HuH-7.5 (cell line): ENCODE measurements at places on chromosomes 2 and 18.

- no peak for DNase-seq
Measured at GRCh38 chr2:28055325-28055970, 164.9 kb downstream of the BABAM2 start.

DNA sequence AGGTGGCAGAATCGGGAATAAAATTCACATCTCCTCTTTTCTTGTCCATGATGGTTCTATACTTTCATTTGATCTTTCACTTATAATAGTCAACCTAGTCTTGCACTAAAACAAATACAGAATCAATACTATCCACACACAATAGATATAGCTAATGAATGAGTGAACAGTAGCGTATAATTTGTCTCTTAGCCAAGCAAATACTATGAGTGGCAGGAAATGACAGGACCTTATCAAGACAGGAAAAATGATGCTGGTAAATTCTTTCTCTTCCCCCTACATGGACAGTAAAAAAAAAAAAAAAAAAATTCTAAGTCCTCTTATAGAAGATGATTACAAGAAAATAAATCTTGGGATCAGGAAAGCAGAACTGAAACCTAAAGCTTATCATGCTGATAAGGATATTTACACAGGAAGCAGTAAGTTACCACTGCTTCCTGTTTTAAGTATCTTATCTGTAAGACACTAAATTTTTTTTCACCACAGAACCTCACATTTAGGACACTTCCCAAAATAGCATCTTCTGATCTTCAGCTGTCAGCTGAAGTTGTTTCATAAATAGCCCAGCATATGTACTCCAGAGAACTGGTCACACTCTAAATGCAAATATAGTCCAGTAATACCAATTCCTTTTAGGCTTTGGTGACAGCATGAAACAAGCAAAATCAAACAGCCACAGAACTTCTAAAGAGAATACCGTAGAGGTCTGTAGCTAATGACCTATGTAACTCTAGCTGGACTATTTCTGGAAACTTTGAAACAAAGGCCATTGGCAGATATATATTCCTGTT lies 27.0 kb downstream of the IRS1 start:
- DNase-seq: no peak

- no peak for DNase-seq
Measured at GRCh38 chr2:204917089-204917701, 371.9 kb downstream of the PARD3B start.

GRCh38 chr2:195392446-195393336 lies 264.3 kb upstream of the SLC39A10 start:
- no peak for DNase-seq

DNA sequence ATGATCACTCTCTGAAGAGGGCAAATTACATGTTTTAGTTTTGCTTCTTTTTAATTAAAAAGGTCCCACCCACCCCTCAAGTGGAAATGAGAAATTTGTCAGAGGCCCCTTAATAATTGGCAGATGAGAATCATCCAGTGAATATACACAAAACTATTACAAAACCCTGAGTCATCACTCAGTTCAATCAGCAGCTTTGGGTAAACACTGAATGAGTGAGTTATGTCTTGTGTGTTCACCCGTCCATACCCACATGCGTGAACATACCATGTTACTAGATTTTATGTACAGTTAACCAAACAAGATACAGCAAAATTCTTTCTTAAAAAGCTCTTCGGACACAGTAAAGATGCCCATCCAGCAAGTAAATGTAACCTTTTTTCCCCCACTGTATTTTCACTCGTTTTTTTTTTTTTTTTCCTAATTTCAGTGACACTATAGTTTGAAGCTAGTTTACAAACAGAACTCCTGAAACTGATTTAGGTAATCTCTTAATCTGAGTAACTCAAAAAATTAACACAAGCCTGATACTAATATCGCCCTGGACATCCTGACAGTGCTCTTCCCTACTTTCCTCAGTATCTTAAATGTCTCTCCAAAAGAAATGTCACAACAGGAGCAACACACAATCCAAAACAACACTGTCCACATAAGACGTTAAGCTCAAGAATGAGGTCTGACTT lies 1.4 kb downstream of the PSME4 start:
- peak; percentile 65 for DNase-seq

- DNase-seq: no peak
Measured at GRCh38 chr2:84879584-84880394, 1.1 kb downstream of the TRABD2A start.

DNA sequence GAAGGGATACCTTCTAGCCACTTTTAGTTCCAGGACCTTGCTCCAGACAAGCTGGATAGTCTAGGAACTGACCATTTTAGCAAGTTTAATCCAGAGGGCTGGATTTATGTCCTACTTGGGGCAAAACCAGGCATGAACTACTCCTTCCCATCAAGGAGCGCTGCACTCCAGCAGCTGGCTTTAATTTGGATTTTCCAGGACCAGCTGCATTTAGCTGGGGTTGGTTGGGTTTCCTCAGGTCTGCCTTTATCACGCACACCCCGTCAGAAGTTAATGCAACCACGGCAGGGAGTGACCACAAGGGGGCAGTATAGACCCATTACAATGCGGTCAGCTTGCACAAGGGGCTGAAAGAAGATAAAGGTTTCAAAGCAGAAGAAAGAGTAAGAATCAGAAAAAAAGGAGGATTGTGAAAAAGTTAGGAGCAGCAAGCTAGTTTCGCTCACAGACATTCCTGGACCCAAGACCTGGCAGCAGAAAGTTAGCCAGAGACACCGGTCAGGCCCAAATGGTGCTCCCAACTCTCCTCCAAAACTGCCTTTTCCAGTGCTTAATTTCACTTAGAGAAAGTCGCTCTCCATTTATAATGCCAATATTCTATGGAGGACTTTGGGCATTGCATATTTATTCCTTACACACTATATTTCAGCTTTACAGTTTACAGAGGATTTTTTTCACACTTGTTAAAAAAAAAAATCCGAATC lies 40.1 kb downstream of the SLC4A1AP start:
- peak; percentile 59 for DNase-seq

GRCh38 chr18:74436158-74436769 lies 20.8 kb downstream of the DIPK1C start:
- DNase-seq: no peak

GRCh38 chr18:22408059-22408458 lies 9.7 kb downstream of the CTAGE1 start:
- DNase-seq: no peak

DNA sequence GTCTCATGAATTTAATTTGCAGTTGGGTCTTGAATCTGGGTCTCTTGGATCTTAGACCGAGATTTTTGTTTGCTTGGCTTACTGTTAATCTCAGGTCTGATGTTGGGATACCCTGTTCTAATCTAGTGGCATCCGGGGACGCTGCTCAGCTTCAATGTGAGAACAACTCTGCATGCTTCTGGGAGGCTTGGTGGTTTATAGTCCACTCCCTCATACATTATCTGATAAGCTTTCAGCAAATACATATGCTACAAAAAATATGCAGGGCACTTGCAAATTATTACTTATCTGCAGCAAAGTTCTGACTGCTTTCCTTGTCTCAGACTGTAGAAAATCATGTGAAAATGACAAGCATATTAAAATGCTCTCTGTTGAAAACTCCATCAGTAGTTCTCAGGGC lies 39.4 kb downstream of the RNF144A start:
- DNase-seq: no peak

- no peak for DNase-seq
Measured at GRCh38 chr2:132671151-132671835, 1.3 kb upstream of the LYPD1 start.

DNA sequence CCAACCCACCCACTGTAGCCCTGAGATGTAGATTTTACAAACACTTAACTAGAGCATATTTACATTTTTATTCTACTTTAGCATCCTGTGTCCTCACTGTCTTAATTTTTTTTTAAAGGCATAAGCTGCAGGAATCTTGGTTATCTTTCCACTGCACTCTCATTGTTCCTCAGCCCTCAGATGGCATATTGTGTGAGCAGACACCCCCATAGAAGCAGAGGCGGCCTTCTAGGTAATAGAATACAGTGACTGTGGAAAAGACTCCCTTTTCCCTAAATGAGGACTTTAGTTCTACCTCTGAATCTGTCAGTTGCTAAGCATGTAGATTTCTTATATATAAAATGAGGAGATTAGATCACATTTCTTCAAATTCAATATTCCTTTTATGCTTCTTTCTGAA lies 543.5 kb upstream of the SPHKAP start:
- DNase-seq: no peak

DNA sequence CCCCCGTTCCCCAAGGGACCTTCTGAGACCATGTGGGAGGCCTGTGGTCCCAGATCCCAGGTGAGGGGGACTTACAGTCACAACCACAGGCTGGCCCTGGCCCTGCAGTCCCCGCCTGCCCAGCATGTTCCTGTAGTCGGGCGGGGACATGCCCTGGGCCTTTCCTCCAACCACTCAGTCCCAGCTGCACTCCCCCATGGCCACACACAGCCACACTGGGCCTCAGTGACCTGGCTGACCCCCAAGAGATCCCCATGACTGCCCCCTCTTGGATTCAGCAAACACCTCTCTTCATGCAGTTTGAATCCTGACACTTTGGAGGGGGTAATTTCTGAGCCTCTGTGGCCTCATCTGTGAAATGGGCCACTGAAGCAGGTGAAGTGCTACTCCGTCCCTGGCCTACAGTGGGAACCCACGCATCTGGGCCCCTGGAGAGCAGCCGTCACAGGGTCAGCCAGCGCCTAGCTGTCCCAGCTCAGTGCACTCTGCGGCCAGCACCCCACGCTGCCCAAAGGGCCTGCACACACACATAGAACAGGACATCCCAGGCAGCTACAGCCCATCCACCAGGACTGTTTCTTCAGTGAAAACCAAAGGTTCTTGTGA lies 12.7 kb upstream of the ARHGEF4 start:
- no peak for DNase-seq

- no peak for DNase-seq
Measured at GRCh38 chr2:72130659-72131360, 16.9 kb downstream of the CYP26B1 start.

GRCh38 chr2:13779996-13780395 lies 852.5 kb upstream of the LRATD1 start:
- DNase-seq: no peak

- no peak for DNase-seq
Measured at GRCh38 chr2:19256121-19256601, 102.3 kb downstream of the OSR1 start.

DNA sequence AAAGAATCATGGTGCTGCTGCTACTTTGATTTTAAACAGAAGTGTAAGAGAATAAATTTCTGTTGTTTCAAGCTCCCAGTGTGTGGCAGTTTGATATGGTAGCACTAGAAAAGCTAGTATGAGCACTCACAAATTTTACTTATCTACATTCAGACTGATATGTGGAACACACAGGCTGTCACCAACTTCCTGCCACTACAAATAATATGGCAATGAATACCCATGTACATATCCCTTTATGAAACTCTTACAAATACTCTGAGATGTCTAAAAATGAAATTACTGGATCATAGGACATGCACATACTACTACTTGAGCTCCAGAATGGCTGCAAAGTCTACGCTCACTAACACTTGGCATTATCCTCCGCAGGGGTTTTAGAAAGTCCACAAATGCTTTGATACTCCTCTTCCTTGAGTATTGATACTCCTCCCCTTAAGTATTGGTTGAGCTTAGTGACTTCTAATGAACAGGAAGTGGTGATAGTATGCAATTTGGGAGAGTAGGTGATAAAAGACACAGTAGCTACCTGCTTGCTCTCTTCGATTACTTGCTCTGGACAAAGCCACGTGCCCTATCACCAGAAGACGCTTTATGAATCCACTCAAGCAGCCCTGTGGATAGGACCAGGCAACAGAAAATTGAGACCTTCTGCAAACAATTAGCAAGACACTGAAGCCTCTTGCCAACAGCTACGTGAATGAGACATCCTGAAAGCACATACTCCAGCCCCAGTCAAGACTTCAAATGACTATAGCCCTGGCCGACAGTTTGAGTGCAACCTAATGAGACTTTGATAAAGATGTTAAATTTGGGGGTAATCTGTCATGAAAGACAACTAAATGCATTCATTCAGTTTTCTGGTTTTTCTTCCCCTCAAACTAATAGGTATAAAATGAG lies 35.4 kb downstream of the FBXO11 start:
- DNase-seq: no peak

GRCh38 chr2:239814861-239815601 lies 210.1 kb downstream of the NDUFA10 start:
- DNase-seq: no peak

GRCh38 chr2:121075641-121076497 lies 209.1 kb downstream of the TFCP2L1 start:
- no peak for DNase-seq

DNA sequence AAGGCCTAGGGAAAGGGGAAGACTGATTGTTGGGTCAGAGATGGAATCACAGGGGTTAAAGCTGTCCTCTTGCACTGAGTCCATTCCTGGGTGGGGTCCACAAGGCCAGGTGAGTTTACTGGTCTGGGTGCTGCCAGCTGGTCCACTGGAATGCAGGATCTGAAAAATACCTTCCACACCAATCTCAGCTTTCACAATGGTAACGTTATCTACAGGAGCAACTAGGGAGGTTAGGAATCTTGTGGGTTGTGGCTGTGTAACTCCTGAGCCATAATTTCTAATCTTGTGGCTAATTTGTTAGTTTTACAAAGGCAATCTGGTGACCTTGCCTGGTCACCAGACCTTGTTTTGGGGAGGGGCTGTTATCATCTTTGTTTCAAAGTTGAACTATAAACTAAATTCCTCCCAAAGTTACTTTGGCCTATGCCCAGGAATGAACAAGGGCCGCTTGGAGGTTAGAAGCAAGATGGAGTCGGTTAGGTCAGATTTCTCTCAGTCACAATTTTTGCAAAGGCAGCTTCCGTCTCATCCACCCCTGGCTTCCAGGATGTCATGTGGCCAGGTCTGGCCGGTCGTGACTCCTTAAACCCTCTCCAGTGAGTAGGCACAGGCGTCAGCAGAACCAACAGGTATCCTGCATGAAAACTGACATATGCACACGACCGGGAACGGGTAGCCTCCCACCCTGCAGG lies 123.3 kb upstream of the SH3BP4 start:
- DNase-seq: no peak

- no peak for DNase-seq
Measured at GRCh38 chr2:176960736-176961520, 251.7 kb upstream of the HNRNPA3 start.

- DNase-seq: peak; percentile 42
Measured at GRCh38 chr2:236972491-236973342, 113.0 kb upstream of the COPS8 start.

GRCh38 chr2:71607151-71607889 lies 154.0 kb downstream of the DYSF start:
- DNase-seq: no peak

DNA sequence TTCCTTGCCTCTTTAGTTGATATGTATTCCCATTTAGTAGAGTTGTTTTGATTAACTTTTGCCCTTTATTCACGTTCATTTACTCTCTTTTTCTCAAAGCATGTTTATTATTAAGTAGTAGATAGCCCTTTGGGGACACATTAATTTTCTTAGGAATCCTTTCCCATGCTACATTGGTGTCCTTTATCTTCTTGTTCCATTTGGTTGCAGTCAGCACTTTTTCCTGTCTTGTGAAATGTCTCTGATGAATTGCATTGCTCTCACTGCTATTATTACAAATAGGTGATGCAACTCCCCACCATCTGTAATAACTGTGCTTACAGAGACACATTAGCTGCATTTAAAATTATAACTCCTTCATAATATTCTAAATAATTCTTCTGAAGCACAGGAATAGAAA lies 428.5 kb upstream of the CNTNAP5 start:
- DNase-seq: no peak
